ENCODE measurements at places on chromosomes 12 and 14.

DNA sequence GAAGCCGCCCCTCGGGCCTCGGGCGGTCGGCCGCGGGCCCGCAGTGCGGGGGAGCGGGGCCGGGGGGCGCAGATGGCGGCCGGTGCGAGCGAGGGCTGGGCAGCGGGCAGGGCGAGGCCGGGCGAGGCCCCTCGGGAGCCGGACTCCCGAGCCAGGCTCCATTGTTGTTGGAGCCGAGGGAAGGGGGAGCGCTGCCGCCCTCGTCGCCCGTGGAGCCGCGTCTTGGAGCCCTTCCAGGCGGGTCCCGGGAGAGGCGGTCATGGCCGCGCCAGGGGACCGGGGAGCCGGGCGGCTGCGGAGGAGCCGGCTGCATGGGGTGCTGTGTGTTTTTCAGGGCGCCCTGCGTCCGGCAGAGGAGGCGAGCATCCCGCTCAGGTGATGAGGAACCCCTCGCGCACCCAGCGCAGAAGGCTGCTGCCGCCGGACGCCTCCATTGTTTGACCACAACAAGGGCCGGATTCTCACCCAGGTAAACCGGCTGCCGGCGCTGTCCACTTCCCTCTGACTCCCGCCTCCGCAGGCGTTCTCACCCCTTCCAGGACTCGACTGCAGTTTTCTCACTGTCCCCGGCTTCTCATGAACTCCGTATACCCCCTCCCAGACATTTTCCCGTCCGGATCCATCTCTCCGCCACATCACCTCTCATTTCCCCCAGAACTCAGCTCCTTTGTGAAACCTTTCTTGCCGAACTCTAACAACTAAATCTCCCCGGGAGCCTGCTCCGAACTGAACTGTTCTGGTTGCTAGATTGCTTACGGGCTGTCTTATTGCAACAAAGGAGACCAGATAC, 732 bp downstream of the ZNF664 start:
- peak; percentile 34 for DNase-seq

DNA sequence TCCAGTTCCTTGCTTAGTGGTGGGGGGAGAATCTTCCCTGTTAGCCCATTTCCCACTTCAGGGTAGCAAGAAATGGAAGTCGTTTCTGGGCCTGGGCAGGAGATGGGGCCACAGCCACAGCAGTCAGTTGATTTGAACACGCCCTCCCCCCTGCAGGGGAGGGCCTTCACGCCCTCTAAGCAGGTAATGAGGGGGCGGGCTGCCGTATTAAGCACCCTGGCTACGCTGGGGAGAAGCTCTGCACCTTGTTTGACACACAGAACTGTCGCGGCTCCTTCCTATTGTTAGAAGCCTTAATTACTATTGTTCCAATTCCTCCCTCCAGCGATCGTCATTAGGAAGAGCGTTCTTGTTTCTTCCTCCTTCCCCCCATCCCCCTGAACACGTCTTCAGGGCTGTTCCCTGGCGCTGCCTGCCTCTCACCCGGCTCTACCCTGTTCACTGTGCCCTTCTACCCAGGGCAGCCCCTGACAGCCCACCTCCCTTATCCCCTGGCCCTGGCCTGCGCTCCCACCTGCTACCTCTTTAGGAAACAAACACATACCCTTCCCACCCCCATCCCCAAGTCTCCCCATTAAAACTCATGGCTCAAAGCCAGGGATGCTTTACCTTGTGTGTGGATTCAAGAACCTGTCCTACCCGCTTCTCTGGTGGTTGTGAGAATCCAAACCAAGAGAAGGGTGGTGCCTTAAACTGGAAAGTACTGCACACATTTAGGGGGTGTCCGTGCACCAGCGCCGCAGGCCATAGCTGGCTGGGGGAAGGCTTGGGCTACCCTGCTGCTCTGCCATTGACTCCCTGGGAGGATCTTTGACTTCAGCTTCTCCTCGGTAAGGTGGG, 137.6 kb downstream of the TSPAN9 start:
- DNase-seq = no peak

DNA sequence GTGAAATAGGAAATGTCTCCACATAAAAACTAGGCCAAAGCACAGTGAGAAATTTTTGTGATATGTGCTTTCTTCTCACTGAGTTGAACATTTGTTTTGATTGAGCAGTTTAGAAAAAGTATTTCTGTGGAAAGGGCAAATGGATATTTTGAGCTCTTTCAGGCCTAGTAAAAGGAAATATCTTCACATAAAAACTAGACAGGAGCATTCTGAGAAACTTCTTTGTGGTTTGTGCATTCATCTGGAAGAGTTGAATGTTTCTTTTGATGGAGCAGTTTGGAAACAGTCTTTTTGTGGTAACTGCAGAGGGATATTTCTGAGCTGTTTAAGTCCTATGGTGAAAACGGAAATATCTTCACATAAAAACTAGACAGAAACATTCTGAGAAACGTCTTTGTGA, 582.7 kb upstream of the ALG10B start:
- no peak for DNase-seq

- DNase-seq = no peak
Observed at GRCh38 chr14:47857646-47858045, 182.2 kb upstream of the MDGA2 start.

DNA sequence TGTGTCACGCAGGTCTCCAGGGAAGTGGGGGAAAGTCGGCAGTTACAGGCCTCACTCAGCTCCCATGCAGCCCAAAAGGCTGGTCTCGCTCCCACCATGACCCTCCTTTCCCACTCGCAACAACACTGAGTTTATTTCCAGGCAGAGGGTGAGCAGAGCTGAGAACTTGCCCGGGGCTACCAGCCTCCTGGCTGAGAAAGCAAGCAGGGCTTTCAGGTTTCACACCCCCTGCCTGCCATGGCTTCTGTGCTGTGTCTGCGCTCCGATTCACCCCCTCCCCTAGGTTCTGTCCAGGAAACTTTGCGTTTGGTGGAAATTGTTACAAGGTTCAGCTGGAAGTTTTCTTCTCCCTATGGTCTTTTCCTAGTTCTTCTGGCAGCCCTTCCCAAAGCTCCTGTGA, 17.1 kb downstream of the OR10G2 start:
- DNase-seq = no peak

GRCh38 chr14:50530794-50531365, 1.5 kb downstream of the MAP4K5 start:
- no peak for DNase-seq

DNA sequence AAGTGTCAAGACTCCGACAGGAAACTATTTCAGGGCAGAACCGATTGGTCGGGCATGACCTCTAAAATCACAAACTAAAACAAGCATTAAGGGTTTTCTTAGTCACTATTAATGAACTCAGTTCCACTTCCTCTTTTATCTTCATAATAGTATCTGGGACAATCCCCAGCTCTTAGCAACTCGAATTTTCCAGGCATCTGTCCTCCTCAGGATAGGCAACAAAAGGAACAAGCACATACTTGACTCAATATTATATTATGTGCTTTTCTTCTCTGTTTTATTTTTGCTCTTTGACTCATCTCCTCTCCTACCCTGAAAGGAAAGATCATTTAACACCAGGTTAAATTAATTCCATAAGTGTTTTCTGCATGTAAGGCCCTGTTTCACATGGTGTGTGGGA, 638.3 kb upstream of the TBX3 start:
- no peak for DNase-seq

GRCh38 chr12:103677341-103677740, 90.3 kb downstream of the STAB2 start:
- no peak for DNase-seq

All from PC-9 (cell line).